ENCODE measurements at places on chromosomes 13 and 19. TPM values are rescaled to one million over a fixed set of nuclear protein-coding genes. Genes with fewer than 3 reads are reported as not detected.
A peak's percentile ranks its signal among the peaks of the same experiment; 100 is the strongest.

DNA sequence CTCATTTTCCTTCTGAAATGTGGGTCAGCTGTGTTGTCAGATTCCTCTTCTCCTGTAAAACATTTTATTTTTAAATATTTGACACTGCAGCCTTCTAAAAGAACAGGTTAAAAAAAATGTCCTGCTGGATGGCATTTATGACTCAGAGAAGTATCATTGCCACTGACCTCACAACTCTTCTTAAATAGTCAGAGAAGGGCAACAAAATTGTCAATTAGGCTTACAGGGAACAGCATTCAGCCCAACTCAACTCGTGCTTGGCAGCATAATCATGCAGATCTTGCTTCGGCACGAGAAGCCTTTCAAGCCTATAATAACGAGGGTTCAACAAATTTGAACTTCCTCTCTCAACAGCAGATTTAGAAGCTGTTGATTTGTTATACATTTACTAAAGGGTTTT, 296.7 kb upstream of the DACH1 start:
- H3K4me1 ChIP-seq: no peaks in the 10 kb centered on the region
- no peak overlapping the region for H3K27ac ChIP-seq
- H3K36me3 ChIP-seq: no peaks in the 10 kb centered on the region
- H3K27me3 ChIP-seq: no peaks in the 10 kb centered on the region

- no peak overlapping the region for H3K4me3 ChIP-seq
- H3K27ac ChIP-seq: no peak overlapping the region
Measured at GRCh38 chr13:41621716-41622431, 164.5 kb downstream of the RGCC start.

DNA sequence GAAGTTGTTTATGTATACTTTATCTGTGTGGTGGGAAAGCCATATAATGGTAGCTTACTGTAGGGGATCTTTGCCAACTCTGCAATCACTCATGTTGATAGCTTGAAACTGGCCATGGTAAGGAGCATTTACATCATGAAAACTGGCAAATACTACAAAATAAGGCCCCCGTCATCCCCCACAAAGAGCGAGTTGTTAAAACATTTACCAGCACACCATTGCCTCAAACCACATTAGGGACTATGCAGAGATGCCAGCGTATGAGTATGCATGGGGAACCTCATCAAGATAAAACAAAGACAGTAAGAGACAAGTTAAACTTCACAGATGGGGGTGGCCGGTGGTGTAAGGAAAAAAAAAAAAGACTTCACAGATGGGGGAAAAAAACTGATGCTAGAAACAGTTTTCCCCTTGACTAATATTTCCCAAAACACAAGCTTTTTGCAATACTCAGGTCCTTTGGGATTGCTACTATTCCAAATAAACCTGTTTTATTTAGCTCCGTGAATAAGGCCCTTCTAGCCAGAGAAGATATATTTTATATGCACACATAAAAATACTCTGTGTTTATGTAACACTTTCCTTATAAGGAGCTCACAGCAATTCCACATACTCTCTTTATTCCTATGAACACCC, 70.6 kb upstream of the SERP2 start:
- H3K4me3 ChIP-seq: no peak overlapping the region
- no peaks in the 10 kb centered on the region for H3K36me3 ChIP-seq
- peaks cover 4% of the 10 kb centered on the region for H3K4me1 ChIP-seq
- H3K27me3 ChIP-seq: no peaks in the 10 kb centered on the region
- no peak for DNase-seq
- no peak overlapping the region for H3K27ac ChIP-seq

- H3K4me3 ChIP-seq: no peak overlapping the region
- no peak overlapping the region for H3K27ac ChIP-seq
- no peaks in the 10 kb centered on the region for H3K36me3 ChIP-seq
- no peaks in the 10 kb centered on the region for H3K27me3 ChIP-seq
Measured at GRCh38 chr13:112978561-112979405, 9.8 kb downstream of the MCF2L start.

DNA sequence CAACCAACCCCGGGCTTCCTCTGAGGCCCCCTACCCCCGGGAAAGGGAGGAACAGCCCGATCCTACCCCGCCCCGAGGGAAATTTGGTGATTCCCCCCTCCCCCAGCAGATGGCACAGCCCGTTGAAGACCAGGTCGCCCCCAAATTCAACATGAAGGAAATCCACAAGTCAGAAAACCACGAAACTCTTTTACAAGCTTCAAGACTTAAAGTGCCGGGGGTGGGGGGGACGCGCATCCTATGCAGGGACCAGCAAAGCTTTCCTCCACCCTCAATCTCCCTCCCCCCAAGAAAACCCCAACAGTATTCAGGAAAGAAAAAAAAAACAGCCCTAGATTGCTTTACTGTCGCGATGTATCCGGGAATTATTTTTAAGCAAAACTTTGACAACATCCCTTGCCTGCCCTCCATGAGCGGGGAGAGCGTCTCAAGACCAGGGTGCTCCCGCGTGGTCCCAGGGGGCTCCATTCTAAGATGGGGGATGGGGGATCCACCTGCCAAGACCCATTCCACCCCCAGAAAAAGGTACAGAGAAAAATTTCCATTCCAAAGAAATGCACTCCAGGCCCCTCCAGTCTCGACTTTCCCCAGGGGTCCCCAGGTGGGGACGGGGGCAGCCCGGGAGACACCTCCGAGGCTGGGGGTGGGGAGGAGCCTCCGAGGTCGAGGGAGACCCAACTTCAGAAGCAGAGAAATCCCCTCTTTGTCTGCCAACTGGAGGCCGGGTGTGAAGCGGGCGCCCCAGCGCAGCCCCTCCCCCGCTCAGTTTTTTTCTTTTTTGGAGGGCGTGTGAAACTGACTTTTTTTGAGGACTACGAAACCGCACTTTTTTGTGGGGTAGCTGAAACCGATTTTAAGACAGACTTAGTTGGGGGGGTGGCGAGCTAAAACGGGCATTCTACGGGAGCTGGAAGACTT, 1.5 kb downstream of the TCF3 start:
- H3K4me3 ChIP-seq: peak overlapping the region; percentile 94
- H3K4me1 ChIP-seq: no peaks in the 10 kb centered on the region
- no peaks in the 10 kb centered on the region for H3K36me3 ChIP-seq
- H3K27ac ChIP-seq: no peak overlapping the region

KLK3 gene
- polyA plus RNA-seq: 1.4 TPM

- no peaks in the 10 kb centered on the region for H3K36me3 ChIP-seq
- H3K27me3 ChIP-seq: no peaks in the 10 kb centered on the region
- no peak overlapping the region for H3K4me3 ChIP-seq
- H3K4me1 ChIP-seq: no peaks in the 10 kb centered on the region
Measured at GRCh38 chr13:43864921-43865320, 14.6 kb downstream of the CCDC122 start.
